ENCODE measurements at places on chromosomes 12 and 14.

DNA sequence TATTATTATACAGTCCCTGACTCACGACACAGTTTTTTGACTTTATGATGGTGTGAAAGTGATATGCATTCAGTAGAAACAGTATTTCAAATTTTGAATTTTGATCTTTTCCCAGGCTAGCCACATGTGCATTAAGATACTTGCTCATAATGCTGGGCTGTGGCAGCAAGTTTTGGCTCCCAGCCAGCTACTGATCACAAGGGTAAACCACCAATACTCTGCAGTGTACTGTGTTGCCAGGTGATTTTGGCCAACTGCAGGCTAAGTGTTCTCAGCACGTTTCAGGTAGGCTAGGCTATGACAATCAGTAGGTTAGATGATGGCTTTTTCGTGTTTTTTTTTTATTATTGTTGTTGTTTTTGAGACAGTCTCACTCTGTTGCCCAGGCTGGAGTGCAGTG, 69.4 kb upstream of the ACTN1 start:
- DNase-seq = no peak

- DNase-seq = no peak
Observed at GRCh38 chr12:116718655-116719454, 19.0 kb downstream of the SPRING1 start.

DNA sequence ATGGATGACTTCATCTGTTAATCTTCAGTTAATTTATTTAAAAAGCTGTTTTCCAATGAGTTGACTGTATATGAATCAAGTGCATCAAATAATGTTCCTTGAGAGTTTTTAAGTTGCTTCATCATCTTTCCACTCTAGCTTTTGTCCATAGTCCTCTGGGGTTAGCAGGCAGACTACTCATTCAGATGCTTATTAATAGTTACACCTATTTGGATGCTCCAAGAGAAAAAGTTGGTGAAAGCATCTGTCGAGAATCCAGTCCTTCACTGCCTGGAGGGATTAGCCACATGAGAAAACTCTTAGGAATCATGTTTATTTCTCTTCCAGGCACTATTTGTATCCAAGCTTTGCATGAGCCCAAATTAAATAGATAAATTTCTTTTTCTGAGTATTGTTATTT, 70.2 kb downstream of the DACT1 start:
- DNase-seq = no peak

- no peak for DNase-seq
Observed at GRCh38 chr14:63713764-63714163, 14.1 kb downstream of the SGPP1 start.

DNA sequence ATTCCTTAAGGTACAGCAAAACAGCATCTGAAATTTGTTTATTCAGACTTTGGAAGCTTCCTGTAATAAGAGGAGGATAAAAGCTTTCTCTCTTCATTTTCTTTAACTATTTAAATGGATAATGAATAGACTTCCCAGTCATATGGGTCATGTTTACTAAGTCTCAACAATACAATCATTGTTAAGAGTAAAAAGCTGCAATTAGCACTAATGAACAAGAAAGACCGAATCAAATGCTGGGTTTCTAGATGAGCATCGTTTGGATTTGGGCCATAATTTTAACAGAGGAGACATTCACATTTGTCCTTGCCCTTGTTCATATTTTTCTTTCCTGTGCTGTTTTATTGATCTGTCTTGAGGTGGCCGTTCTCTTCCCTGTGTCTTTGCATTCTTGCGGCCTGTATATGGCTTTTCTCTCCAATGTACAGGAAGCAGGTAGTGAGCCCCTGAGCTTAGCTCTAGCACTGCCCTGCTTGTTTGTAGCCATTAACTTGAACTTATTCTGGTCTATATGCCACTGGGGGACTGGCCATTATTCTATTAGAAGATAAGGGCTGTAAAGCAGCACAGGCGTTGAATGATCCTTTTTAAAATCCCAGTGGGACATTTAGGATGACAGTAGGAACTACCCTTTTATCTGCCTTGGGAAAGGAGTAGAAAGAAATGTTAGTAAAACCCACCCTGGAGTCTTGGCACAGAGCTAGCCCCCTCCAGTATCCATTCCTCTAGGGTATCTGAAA, 34.6 kb downstream of the ABHD12B start:
- no peak for DNase-seq

GRCh38 chr12:105724641-105725040, 394.1 kb downstream of the C12orf75 start:
- no peak for DNase-seq

DNA sequence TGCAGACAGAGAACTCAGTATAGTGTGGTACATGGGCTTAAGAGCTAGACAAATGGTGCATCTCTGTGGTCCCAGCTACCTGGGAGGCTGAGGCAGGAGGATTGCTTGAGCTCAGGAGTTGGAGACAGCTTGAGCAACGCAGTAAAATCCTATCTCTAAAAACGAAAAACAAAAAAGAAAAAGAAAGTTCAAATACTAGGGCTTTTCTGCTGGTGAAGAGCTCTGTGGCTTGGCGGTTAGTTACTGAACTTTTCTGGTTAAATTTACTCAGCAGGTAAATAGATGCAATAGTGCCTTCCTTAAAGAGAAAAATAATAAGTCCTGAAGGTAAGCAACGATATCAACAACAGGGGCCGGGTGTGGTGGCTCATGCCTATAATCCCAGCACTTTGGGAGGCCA, 31.4 kb upstream of the RAP1B start:
- no peak for DNase-seq

DNA sequence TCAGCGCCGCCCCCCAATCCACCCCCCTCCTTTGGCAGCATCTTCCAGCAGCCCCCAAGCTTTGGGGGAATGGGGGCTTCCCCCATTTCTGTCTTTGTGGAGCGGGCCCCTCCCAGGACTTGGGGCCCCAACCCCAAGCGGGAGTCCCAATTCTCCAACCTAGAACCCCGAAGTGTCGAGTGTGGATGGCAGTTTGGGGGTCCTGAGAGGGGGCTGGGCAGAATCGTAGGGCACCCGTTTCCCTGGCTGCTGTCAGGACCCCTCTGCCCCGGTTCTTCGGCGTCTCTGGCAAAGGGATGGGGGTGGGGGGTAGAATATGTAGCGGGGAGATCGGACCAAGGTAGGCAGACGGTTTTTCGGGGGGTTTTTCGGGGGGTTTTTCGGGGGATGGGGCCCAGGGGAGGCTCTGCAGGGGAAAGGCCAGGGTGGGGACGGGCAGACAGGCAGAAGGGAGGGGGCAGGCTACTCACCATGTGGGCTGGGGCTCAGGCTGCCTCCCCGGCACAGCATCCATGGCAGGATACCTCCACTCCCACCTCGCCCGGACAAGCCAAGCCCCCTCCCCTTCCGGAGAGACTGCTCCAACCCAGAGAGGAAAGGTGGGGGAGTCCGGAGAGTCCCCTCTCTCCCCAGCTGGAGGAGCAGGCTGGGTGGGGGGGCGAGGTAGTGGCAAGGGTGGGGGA, 739 bp downstream of the JPH4 start:
- no peak for DNase-seq

DNA sequence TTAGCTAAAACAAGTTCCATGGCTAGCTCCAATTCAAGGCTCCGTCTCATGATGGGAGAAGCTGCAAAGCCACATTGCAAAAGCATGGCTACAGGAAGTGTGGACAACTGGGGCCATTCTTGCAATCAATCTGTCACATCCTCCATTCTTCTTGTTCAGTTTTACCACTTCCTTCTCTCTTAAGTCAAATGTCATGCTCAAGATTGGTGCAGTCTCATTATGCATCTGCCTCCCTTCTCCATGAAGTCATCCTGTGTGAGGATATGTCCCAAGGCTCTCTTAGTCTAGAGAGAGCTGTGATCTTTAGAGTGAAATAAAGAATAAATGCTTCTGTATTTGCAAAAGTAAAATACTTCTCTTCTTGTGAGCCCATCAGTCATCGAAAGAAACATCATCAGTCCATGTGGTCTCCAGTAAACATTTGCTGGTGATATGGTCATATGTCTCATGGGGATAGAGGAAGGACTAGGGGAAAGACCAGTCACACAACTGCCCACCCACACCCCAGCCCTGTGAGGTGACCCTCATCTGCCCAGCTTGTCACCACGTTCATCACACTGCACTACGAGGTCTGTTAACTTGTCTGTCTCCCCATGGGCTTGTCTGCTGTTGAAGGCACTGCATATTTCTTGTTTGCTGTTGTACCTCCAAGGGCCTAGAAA, 303.0 kb downstream of the NUAK1 start:
- DNase-seq = no peak

GRCh38 chr14:103499709-103500108, 22.9 kb downstream of the CKB start:
- DNase-seq = no peak

- DNase-seq = no peak
Observed at GRCh38 chr12:96907671-96908422, 790 bp downstream of the NEDD1 start.

DNA sequence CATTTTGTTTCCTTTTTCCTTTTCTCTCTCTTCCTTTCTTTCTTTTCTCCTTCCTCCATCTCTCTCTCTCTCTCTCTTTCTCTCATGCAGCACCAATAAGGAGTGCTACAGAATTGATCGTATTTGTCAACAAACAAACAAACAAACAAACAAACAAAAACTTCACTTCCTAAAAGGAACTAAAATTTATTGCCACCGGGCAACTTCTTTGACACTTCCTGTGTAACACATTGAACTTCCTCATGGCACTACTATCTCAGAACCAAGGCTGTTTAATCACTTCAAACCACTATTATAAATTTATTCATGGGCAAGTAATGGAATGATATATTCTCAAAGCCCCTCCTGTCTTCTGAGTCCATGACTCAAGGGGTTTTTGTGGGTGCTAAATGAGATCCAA, 51.3 kb downstream of the SERPINA3 start:
- DNase-seq = no peak

- DNase-seq = no peak
Observed at GRCh38 chr14:99546234-99546879, 57.6 kb downstream of the CCDC85C start.

GRCh38 chr14:92897922-92898565, 24.9 kb upstream of the CHGA start:
- no peak for DNase-seq

- no peak for DNase-seq
Observed at GRCh38 chr14:32654106-32654505, 284.6 kb upstream of the NPAS3 start.

GRCh38 chr12:1182069-1182468, 191.0 kb downstream of the ERC1 start:
- no peak for DNase-seq
